Bladder microvascular endothelial cell (primary cell): ENCODE measurements at places on chromosomes 2 and 18. TPM values are rescaled to one million over a fixed set of nuclear protein-coding genes. Genes with fewer than 3 reads are reported as not detected.

Gene ANKRD29
- total RNA-seq = 3.8 and 4.9 TPM in 2 replicates

Gene SLC39A6
- 12.3 and 37.8 TPM in 2 replicates for total RNA-seq

Gene OSBPL6
- total RNA-seq = 0.65 and 13.4 TPM in 2 replicates

Gene NTSR2
- total RNA-seq = not detected in 2 replicates

Gene GKN1
- total RNA-seq = not detected in 2 replicates
